ENCODE measurements at places on chromosomes 1 and 21.

GRCh38 chr1:24254783-24255182, 64.4 kb upstream of the GRHL3 start:
- no peak for DNase-seq

DNA sequence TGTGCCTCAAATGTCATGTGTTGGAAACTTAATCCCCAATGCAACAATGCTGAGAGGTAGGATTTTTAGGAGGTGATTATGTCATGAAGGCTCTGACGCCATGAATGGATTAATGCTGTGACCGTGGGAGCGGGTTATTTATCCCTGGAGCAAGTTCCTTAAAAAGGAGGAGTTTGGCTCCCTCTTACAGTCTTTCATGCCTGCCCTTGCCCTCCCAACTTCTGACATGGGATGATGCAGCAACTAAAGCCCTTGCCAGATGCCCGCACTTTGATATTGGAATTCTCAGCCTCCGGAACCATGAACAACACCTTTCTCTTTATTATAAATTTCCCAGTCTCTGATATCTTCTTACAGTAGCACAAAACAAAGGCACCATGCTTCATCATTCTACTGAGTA, 685.3 kb upstream of the CHRM3 start:
- no peak for DNase-seq

DNA sequence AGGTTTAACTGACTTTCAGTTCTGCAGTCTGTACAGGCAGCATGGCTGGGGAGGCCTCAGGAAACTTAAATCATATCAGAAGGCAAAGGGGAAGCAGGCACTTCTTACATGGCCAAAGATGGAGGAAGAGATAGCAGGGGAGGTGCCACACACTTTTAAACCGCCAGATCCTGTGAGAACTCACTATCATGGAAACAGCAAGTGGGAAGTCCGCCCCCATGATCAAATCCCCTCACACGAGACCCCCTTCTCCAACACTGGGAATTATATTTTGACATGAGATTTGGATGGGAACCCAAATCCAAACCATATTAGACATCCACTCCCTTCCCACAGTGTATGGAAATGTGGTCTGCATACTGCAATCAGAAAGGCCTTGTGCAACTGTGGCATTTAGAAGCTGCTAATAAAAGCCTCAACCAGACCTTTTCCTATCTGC, 148.2 kb downstream of the FCRL5 start:
- DNase-seq, result no peak

GRCh38 chr1:47650205-47650604, 212.4 kb downstream of the FOXD2 start:
- DNase-seq, result no peak

- DNase-seq, result no peak
These were observed 8.2 kb downstream of the RHBG start for GRCh38 chr1:156376958-156377919.

GRCh38 chr1:179632868-179633267, 41.2 kb downstream of the TDRD5 start:
- DNase-seq, result no peak

- DNase-seq, result no peak
These were observed 43.8 kb downstream of the CD53 start for GRCh38 chr1:110916669-110917306.

All from NCI-H2171 (cell line).